CD4-positive, alpha-beta memory T cell (primary cell): ENCODE measurements at places on chromosomes 11 and 22.
A peak's percentile ranks its signal among the peaks of the same experiment; 100 is the strongest.

GRCh38 chr22:30891781-30892180 lies 76.8 kb downstream of the MORC2 start:
- no peak for DNase-seq

GRCh38 chr22:25039754-25040153 lies 87.2 kb downstream of the KIAA1671 start:
- DNase-seq: no peak

GRCh38 chr11:130112071-130112830 lies 42.6 kb downstream of the APLP2 start:
- DNase-seq: no peak

- DNase-seq: no peak
Measured at GRCh38 chr22:44286646-44287045, 26.1 kb downstream of the SHISAL1 start.

DNA sequence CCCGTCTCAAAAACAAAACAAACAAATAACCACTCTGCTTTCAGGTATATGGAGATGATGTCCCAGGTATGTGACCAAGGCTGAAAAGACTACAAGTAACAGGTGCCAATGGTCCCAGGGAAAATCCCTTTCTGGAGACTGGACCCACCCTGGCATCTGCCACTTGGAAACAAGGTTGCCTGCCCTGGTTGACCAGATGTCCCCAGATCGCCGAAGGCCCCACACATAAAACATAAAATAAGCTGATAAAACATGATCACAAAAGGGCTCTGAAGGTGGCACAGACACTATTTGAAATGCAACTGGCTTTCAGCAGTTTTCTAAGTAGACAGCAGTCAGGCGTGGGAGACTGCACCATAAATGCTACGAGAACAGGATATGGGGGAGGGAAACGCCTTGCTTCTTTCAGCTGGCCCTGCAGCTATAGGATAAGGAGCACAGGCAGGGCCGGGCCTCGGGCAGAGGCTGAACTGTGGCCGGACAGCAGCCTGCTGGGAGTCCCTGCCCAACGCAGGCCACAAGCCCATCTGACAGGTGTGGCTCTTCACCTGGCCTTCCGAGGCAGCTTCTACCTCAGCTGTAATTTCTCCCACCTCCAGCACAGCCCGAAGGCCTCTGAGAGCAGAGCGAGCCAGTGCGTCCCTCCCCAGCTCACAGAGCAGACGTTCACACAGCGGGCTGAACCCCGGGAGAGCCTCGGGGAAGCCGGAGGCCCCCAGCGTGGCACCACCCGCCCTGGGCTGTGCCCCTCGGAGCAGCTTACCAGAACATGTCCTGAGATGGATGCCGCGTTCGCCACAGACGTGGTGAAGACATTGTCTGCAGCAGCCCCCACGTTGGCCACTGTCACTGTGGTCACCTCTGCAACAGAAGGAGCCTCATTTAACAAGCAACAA lies 4.0 kb downstream of the DEAF1 start:
- DNase-seq: peak; percentile 27

DNA sequence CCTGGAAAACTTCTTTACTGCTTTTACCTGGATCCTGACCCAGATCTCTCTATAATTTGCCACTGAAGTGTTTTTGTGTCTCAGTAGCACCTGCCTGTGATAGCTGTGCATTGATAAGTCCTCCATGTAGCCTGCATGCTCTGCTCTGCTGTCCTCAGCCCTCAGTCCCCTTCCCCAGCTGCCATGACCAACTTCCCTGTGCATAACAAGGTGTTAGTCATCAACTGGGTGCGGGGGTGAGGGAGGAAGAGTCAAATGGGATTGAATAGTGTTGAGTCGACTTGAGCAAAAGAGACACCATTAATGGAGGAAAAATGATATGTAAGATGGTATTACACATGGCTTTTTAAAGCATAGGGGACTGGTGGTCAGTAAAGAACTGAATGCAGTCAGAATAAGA lies 92.2 kb upstream of the PLET1 start:
- DNase-seq: no peak

DNA sequence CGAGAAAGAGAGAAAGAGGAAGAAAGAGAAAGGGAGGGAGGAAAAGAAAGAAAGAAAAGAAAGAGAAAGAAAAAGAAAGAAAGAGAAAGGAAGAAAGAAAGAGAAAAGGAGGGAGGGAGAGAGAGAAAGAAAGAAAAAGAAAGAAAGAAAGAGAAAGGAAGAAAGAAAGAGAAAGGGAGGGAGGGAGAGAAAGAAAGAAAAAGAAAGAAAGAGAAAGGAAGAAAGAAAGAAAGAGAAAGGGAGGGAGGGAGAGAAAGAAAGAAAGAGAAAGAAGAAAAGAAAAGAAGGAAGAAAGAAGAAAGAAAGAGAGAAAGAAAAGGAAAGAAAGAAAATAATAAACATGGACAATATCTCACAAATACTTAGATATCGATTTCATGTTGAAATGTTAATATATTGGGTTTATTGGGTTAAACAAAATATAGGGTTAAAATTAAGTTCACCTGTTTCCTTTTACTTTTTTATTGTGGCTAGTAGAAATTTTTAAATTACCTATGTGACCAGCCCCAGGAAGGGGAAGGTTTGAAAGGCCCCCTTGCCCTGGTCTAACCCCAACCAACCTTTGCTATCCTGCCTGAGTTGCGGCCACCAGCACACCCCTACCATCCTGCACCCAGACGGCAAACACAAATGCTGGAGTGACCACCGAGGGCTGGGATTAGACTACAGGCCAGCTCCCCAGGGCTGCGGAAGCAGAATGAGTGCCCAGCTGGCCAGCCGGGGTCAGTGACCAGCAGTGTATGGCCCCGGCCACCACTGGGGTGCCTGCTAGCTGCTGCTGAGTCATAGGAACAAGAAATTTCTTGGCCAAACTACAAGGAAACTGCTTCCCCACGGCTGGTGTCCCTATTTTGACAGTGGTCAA lies 81.0 kb upstream of the FGF3 start:
- DNase-seq: no peak

- no peak for DNase-seq
Measured at GRCh38 chr22:21680830-21681565, 15.2 kb downstream of the PPIL2 start.

GRCh38 chr11:64675450-64676260 lies 47.3 kb downstream of the NRXN2 start:
- no peak for DNase-seq

- DNase-seq: no peak
Measured at GRCh38 chr11:1746511-1746931, 3.9 kb downstream of the IFITM10 start.

GRCh38 chr22:42745118-42745517 lies 24.4 kb upstream of the A4GALT start:
- DNase-seq: no peak
